ENCODE measurements at places on chromosomes 1 and 21.

- DNase-seq, result no peak
These were observed 40.7 kb upstream of the TRAPPC10 start for GRCh38 chr21:43971201-43971991.

DNA sequence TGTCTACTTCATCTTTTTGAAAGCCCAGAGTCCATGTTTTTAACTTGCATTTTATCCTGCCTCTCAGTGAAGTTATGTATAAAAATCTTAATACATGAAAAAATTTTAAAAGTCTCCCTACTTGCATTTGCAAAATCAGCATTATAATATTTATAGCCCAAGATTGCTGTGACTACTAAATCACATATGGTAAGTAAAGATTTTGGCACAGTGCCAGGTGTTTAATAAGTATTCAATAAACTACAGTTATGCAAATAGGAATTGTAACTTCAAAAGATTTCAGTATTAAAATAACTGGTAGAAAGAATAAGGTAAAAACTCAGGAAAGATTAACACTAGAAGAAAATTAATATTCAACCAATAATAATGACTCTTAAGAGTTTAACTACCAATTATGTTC lies 641.7 kb downstream of the LRRIQ3 start:
- DNase-seq, result no peak

GRCh38 chr21:25818121-25818520 lies 83.3 kb downstream of the GABPA start:
- DNase-seq, result no peak

DNA sequence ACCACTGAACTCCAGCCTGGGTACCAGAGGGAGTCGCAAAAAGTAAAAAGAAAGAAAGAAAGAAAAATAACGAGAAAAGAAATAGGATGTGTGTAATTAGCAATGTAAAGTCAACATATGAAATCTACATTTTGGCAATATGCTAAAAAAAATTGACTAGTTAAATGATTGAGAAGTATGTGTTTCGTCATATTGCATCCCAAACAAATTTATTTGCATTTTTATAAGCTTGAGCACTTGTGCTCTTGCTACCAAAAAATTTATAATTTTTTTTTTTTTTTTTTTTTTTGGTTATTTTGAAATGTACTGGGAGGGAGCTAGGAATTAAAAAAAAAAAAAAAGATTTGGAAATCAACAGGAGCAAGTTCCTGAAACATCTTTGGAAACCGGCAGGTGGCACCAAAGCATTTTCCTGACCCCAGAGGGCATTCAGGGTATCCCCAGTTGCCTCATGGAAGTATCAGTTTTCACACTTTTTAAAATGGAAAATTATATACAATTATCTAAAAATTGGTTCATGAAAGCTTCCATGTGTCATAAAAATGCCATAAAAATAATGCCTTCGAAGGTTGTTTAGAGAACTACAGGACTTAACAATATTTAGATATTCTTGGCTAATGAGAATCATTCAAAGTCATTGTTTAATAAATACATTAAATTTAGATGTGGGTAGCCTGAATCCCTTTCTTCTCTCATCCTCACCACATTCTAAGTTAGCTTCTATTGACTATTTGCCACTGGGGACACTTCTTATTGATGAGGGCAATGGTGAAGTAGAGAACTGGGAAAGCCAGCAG lies 4.8 kb upstream of the HEATR1 start:
- peak; percentile 41 for DNase-seq

GRCh38 chr1:207659545-207660153 lies 14.7 kb downstream of the CR1L start:
- DNase-seq, result no peak

DNA sequence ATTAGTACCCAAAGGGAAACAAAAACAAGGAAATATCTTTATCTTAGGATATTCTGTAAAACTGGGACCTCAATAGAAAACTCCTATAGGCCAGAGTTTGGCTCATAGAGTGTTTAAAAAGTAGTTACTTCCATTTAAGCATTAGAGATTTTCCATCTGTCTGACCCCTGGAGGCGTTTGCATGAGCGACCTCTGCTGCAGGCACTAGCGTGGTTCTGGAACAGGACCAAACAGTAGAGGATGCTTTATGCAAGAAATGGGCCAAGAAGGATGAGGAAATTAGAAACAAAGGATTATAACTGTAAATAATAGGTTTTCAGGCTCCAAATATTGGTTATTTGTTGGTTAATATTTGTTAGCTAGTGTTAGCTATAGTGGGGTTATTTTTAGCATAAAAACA lies 5.7 kb downstream of the ZBTB40 start:
- no peak for DNase-seq

GRCh38 chr1:13950637-13951036 lies 250.6 kb downstream of the PRDM2 start:
- peak; percentile 9 for DNase-seq

- DNase-seq, result no peak
These were observed 301 bp upstream of the NUDT17 start for GRCh38 chr1:145845144-145845513.

GRCh38 chr1:87091425-87091824 lies 177.0 kb downstream of the HS2ST1 start:
- no peak for DNase-seq

GRCh38 chr1:167428395-167428794 lies 89.9 kb downstream of the CD247 start:
- DNase-seq, result no peak

DNA sequence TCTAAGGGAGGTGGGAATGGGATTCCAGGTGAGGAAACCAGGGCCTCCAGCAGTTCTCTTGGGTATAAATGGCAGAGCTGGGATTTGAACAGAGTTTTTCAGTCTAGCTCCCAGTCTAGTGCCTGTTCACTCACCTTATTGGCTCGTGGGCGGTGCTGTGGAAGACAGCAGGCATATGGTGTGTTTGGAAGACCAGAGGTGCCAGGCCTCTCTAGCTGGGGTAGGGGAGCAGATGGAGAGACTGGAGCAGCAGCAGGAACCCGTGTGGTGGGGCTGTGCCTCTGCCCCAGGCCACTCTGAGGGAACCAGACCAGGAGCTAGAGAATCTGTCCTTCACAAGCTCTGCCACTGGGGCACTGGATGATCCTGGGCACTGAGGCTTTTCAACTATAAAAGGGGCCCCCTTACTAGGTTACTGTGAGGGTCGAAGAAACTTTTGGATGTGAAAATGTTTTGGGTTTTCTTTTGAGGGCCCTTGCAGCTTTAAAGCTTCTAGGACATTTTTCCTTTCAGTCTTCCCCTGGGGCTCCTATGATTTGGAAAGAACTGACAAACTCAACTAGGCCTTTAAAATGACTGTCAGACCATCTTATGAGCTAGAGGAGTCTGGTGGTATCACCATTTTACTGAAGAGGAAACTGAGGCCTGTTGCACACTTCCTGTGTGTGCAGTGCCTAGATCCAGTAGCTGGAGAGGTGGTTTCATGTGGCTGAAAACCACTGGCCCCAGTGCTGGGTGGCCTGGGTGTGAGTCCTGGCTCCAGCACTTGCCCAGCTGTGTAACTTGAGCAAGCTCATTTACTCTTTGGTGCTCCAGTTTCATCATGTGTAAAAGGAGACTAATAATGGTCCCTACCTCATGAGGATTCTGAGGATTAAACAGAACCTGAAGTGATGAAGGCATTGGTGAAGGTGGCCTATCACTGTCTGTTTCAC lies 6.1 kb downstream of the DMRTB1 start:
- no peak for DNase-seq
